ENCODE measurements at places on chromosomes 7 and 10. TPM values are rescaled to one million over a fixed set of nuclear protein-coding genes. Genes with fewer than 3 reads are reported as not detected.

Gene MINDY3
- total RNA-seq: 26.3 TPM

Gene UCN3
- total RNA-seq: 3.4 TPM

Gene RBM48
- total RNA-seq: 14.4 TPM

Gene MLXIPL
- total RNA-seq: 27.8 TPM

Gene PDE6C
- not detected for total RNA-seq

Gene AGR2
- total RNA-seq: 179 TPM

Gene SFRP4
- 4.4 TPM for total RNA-seq

Gene GBX1
- total RNA-seq: 0.41 TPM

Gene RSU1
- total RNA-seq: 37.3 TPM

Gene KCTD7
- 6.7 TPM for total RNA-seq

Gene HSPA12A
- total RNA-seq: 11.0 TPM

Gene GOLGA7B
- 0.41 TPM for total RNA-seq

Gene SH3PXD2A
- 38.6 TPM for total RNA-seq

Data from type B pancreatic cell (in vitro differentiated cells).